ENCODE measurements at places on chromosomes 13 and 19.

DNA sequence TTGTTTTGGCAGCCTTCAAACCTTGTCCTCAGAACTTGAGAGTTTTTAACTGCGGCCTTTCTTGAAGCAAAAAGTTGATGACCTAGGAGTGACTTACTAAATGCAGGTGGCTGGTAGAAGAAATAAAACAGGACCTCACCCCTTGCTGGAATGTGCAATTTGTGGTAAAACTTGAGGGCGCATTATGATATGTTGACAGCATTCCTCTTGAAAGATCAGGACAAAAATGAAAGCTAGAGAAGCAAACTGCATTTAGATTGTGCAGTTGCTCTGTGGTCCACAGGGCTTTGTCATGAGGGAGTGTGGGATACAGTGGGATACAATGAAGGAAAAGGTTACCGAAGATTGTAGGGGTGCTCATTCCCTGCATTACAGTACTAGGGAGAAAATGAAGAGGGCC, 504.2 kb downstream of the GPC6 start:
- DNase-seq: no peak

GRCh38 chr19:48506138-48506733, 5.4 kb downstream of the LMTK3 start:
- DNase-seq: no peak

DNA sequence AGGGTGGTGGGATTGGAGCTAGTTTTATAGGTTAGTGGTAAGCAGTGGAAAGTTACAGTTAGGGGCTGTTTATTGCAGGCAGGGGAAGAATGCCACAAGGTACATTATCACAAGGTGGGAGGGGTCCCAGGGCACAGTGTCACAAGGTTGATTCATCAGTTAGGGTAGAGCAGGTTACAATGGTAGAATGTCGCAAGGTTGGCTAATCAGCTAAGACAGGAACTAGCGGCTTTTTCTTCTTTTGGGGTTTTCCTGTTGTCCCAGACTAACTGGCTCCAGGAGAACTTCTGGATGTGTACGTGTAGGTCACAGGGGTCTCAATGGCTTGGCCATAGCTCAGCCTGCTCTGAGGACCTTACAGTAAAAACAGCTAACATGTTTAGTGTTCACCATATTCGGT, 1221.1 kb downstream of the SLITRK1 start:
- DNase-seq: no peak

DNA sequence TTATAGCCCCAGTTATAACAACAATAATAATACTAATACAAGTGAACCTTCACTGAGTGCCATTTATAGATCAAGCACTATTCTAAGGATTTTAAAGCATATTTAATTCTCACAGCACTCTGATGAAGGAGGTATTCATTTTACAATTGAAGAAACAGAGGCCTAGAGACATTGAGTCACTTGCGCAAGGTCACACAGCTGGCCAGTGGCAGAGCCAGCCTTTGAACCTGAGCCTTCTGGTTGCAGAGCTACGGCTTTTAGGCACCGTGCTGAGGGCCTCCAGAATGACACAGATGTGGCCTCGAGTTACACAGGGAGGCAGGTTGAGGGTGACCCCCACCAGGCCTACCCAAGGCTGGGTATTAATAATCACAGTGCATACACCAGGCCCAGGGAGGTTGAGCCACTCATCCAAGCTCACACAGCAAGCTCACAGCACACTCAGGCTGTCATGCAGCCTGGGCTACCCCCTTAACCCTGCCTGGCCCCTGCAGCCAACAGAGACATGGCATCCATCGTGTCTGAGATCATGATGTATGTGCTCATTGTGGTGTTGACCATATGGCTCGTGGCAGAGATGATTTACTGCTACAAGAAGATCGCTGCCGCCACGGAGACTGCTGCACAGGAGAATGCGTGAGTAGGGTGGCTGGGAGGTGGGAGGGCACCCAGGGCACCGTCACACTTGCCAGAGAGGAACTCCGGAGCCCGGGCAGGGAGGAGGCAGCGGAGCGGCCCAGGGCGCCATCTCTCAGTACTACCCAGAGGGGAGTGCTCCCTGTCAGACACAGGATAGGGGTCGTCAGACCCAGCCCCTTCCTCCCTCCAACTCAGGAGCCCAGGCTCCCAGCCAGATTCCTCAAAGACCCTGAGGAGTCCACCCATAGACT, 2.7 kb upstream of the HPN start:
- DNase-seq: no peak

GRCh38 chr13:67278235-67278634, 48.1 kb upstream of the PCDH9 start:
- no peak for DNase-seq

DNA sequence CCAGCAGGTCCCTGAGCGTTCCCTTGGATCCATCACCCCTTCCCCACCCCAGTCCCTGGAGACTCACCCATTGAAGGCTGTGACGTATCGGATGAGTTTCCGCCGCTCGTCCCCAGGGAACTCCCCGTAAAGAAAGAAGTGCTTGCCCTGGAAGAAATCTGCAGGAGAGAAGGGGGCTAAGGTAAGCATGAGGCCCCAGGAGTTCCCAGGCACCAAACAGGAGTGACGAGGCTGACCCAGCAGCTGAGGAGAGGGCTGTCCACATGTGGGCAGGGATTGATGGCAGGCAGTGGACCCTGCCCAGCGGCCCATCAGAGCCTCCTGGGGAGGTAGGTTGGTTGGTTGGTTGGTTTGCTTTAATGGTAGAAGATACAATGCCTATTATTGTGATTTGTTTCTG, 11.1 kb downstream of the ZNF575 start:
- no peak for DNase-seq

GRCh38 chr19:7879836-7880235, 5.6 kb upstream of the PRR36 start:
- no peak for DNase-seq

DNA sequence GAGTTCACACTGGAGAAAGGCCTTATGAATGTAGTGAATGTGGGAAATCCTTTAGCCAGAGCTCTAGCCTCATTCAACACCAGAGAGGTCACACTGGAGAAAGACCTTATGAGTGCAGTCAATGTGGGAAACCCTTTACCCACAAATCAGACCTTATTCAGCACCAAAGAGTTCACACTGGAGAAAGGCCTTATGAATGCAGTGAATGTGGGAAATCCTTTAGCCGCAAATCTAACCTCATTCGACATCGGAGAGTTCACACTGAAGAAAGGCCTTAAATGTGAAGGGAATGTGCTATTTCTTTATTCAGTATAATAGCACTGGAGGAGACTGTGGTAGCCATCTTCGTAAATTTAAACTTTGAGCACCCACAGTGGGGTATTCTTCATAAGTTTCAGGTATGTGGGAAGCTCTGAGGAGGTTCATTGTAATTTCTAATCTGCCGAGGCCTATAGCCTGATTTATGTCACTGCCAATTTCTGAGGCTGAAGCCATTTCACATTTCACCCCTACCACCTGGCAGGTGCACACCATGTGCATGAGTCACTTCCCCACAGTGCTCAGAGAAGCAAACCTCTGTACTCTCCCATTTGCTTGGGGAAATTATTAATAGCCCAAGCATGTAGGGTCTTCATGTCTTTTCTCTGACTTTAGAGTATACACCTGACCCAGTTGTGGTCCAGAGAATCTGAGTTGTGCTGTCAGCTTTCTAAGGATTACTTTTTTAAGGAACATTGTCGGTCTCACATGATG, 6.4 kb downstream of the ZNF551 start:
- no peak for DNase-seq

DNA sequence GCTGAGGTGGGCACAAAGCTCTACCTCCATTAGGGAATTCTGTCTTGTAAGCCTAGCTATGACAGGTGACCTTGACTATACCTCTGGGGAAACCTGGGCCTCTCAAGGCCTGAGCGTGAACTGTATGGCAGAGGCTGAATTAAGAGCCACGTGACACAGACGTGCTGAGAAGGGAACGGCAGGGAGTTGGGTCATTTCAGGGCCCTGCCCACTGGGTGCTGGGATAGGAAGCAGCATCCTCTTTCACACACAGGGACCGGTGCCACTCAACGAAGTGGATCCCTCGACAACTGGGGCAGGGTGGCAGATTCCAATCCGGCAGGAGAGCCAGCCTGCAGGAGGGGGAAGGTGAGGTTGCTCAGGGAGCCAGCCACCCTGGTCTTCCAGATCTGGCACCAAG, 9.2 kb downstream of the ASF1B start:
- no peak for DNase-seq

GRCh38 chr13:103625194-103625593, 559.0 kb upstream of the SLC10A2 start:
- DNase-seq: no peak
